ENCODE measurements at places on chromosomes 13 and 19.

DNA sequence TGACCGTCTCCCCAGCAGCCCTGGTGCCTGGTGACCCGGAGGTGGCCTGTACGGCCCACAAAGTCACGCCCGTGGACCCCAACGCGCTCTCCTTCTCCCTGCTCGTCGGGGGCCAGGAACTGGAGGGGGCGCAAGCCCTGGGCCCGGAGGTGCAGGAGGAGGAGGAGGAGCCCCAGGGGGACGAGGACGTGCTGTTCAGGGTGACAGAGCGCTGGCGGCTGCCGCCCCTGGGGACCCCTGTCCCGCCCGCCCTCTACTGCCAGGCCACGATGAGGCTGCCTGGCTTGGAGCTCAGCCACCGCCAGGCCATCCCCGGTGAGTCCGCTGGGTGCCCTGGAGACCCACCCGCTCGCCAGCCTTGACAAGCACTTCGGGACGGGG lies 2.2 kb downstream of the MADCAM1 start:
- DNase-seq, result no peak

DNA sequence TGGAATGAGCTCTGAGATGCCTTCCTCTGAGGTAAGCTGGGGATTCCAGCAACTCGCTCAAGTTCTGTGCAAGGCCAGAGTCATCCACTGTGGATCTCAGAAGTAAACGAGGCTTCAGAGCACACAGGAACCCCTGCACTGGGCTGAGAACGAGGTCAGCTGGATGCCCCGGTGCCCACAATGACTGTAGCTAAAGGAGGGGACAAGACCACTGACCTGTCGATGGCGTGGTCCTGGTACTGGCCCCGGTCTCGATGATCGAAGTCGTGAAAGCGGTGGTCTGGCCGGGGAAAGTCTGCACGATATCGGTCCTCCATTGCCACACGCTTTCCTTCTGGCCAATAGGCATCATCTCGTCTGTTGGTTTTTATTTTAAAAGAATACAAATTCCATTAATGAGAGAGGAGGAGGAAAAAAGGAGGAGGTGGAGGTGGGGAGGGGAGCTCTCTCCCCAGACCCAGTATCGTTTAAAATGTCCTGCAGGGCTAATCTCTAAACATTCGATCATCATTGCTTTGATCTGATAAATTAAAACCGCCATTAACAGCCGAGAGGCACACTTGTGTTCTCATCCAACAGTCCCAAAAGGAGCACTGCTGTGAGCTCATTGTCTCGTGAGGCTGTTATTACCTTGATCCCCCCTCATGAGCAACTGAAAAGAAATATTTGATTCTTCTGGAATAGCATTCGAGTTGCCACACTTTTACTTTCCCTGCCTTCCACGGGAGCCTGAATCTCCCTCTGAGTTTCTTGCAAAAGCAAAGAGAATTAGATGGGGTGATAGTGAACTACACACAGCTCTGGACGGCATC lies 25.0 kb upstream of the TINCR start:
- DNase-seq, result no peak

DNA sequence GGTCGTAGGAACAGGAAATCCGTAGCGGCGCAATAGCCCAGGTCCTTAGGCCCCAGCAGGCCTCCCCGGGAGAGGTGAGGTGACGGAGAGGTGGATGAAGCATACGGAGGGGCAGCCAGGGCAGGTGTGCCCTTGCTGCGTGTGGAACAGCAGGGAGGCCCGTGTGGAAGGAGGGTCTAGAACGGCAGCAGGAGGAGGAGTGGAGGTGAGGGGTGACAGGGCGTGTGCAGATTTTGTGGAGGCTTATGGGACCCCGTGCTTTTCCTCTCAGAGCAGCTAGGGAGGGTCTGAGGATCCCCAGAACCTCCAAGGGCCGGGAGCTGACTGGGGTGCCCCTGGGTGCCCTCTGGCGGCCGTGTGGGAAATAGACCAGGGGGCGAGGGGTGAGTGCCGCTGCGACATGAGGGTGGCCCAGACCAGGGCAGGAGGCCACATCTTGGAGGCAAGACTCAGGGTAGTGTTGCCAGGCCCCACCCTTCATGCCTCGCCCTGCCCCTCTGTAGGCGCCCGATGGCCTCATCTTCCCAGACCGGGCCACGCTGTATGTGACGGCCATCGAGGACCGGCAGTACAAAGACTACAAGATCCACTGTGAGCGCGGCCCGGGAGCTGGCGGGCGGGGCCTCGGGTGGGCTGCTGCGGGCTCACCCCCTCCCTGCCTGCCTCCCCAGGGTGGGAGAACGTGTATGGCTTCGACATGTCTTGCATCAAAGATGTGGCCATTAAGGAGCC lies 5.0 kb upstream of the ADM5 start:
- no peak for DNase-seq

DNA sequence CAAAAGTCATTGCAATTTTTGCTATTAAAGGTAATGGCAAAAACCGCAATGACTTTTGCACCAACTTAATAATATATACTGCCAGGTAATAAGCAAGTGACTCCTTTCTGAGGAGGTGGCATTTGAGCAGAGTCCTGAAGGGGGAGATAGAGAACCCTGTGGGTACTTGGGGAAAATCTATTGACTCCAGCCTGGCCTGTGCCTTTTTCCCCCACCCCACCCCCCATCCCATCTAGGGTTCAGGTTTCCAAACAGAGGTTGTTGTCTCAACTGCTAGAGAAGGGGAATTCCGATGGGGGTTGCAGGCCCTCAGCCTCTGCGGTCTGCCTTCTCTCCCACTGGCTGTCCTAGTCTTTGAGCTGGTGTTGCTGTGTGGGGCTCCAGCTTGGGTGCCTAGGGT lies 11.5 kb downstream of the S1PR2 start:
- peak; percentile 43 for DNase-seq

- no peak for DNase-seq
Measured at GRCh38 chr13:111395511-111396393, 75.3 kb downstream of the TEX29 start.

- DNase-seq, result no peak
Measured at GRCh38 chr13:27704681-27705080, 83.0 kb downstream of the POLR1D start.
